ENCODE measurements at places on chromosomes 6 and 20.

GRCh38 chr6:92979281-92979680 is 440.1 kb downstream of the EPHA7 start:
- DNase-seq: no peak

DNA sequence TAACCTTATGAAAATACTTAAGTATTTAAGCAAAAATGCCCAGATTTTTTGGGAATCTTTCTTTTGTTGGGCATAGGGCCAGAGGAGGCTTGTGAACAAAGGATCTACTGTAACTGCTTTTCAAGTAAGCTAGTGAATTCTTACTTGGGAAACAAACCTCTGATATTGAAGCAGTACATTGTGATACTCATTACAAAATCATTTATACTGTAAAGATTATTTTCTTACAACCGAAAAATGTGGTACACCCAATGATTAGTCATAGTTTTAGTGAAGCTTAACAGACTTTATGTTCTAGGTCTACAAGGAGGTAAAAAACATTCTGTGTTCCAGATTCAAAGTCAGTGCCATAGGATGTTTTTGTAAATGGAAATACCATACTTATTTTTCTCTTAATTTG is 272.9 kb upstream of the KCNQ5 start:
- no peak for DNase-seq

DNA sequence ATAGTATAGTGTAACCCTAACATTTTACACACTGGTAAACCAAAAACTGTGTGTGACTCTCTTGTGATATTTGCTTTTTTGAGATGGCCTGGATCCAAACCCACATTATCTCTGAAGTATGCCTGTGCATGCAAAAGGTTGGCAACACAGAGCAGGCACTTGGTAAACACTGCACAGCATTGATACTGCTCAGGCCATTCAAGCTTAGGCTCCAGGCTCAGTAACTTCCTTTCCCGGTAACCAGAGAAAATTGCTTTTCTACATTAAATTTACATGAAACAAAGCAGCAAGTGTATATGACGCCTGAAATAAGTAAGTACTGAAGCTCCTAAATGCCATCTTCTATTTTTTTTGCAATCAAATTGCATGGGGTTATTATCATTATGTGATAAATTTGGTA is 205.7 kb downstream of the EPM2A start:
- DNase-seq: no peak

- DNase-seq: no peak
Observed at GRCh38 chr6:119436583-119436982, 87.0 kb upstream of the MAN1A1 start.

- DNase-seq: no peak
Observed at GRCh38 chr20:9220874-9221547, 152.1 kb downstream of the PLCB4 start.

Data from stimulated activated naive CD8-positive, alpha-beta T cell treated with anti-CD3 and anti-CD28 coated beads, Interleukin-15, Interleukin-2, amounts not matched to agents 100 U/mL and 50 U/mL, for 24 hours (primary cell).